ENCODE measurements at places on chromosomes 4 and X.

DNA sequence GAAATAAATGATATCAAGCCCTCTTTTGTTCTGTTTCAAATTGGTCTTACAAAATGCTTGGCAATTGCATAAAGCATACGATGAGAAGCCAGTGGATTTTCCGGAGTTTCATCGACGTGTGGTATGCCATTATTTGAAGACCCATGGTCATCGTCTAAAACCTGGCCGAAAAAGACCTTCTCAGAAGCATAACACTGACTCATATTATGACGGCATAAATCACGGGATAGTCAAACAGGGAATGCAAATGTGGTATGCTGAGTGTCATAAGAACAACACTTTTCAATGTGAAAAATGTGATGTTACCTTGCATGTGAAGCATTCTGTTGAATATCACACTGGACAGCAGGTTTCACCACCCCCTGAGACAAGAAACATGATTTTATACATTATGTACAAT, 695.2 kb downstream of the GRXCR1 start:
- DNase-seq: no peak

DNA sequence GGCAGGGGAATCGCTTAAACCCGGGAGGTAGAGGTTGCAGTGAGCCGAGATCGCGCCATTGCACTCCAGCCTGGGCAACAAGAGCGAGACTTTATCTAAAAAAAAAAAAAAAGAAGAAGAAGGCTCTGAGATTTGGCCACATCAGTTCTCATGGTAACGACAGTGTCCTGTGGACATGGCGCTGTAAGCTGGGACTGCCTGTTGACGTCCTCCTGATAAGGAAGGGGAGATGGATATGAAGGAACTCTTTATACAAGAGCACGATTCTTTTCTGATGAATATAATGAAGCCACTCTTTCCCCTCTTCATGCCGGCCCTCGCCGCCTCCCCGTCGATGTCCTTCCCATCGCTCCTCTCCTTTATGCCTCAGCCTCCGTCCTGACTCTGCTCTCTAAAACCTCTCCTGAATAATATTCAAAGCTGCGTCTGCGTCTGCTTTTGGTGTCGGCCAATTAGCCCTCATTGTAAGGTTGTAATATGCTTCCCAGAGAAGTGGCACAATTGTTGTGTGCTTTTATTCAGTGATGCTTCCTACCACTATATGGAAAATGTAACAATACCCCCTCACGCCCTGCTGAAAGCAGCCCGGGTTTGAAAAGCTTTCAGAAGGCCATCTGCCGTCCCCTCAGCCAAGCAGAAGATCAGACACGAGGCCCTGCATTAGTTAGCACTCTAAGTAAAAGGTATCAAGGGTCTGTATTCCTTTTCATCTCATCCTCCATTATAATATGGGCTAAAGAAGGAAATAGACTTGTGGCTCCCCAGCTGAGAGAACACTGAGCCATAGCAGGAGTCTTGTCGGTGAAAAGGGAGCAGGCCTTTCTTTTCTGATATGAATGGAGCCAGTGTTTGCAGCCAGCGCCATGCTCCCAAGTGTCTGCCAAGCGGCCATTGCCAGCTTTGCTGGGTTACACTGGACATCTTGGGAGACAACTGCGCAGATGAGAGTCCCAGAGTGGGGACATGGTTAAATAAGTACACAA, 22.1 kb upstream of the SCOC start:
- no peak for DNase-seq

DNA sequence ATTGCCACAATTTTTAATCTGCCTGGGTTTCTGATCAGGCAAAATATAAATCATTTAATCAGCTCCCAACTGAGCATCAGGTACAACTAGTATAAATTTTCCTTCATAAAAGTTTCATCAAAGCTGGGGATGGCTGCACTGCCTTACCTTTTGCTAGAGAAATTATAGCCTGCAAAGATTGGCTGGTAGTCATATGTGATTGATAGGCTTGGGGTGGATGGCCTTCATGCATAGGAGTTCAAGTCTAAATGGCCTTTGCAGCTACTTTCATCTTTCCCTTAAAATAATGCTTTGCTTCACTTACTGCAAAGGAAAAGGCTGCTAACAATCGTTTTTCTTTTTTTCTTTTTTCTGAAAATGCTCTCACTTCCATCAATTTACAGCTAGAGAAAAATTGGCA, 739.7 kb downstream of the CENPC start:
- DNase-seq: no peak

- DNase-seq: no peak
Measured at GRCh38 chr4:188138227-188138626, 1.0 kb upstream of the TRIML1 start.

DNA sequence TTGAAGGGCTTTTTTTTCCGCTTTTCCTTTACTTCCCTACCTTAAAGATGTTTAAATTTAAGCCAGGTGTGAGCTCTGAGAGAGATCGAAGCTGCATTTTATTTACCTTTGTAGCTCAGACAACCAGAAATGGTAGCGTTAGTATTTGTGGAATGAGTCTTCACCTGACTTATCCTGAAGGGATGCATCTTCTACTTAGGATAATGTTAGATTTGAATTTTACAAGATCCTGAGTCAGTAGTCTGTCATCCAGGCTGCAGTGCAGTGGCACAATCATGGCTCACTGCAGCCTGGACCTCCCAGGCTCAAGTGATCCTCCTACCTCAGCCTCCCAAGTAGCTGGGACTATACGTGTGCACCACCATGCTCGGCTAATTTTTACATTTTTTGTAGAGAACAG, 26.2 kb downstream of the TMSB4X start:
- no peak for DNase-seq

- DNase-seq: no peak
Measured at GRCh38 chrX:72100051-72100755, 31.5 kb downstream of the RTL5 start.

GRCh38 chr4:17296921-17297890, 214.7 kb downstream of the QDPR start:
- no peak for DNase-seq

GRCh38 chr4:17595471-17596005, 18.5 kb downstream of the LAP3 start:
- no peak for DNase-seq

DNA sequence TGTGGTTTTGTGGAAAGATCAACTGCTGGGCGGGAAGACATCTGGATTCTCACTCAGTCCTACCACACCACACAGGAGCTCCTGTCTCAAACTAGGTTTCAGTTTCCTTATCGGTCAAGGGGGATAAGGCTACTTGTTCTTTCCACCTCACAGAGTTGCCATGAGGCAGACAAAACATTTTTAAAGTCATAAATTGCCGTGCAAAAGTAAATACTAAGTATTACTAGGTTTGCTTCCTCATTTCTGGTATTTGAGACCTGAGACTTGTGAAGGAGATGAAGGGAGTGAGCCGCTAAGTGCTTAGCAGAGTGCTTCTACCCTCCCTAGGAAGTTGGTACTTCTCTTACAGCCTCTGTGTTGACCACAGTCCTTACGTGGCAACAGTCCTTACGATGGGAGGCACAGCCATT, 1.5 kb downstream of the LAP3 start:
- no peak for DNase-seq

- DNase-seq: no peak
Measured at GRCh38 chr4:160864253-160864652, 1299.5 kb downstream of the FSTL5 start.

- DNase-seq: no peak
Measured at GRCh38 chrX:121010218-121010617, 24.7 kb upstream of the CT47A1 start.

DNA sequence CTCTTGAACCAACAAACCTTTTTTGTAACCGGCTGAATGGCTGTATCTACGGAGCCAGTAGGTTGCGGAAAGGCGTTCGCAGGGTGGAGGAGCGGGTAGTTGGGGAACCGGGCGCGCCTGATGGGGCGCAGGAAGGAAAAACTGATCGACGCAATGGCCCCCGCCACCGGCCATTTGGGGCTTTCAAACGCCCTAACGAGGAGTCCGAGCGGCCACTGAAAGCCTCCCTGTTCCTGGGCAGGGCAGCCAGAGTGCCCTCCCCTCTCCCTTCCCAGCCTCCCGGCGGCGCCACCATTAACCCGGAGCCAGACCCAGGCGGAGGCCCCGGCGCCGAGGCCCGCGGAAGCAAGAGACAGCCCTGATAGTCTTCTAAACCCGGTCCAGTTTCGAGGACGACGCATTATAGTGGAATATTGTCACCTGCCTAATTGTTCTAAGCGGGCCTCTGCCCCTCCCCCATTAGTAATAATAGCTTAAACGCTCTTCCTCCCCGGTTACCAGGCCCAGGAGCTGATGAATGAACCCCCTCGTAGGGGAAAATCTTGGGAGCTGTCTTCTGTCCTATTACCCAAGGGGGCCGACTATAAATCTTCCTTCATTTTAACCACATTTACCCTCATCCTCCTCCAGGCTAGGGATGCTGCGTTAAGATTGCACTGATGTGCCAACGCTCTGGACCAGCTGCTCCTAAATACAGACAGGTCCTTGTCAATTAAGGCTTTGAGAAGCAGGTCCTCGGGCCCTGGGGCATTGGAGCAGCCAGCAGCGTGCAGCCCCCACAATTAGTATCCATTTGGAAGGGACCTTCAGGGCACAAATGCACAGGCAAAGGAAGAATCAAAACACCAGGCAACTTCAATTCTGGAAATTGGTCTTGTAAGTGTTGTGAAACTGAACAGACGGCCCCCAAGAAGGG, 61.6 kb upstream of the TMEM33 start:
- DNase-seq: no peak

- no peak for DNase-seq
Measured at GRCh38 chr4:25654971-25655963, at the start of gene SLC34A2. Gene SLC34A2 (plus strand): TSS chr4:25655851. CDS start chr4:25662501, 6,650 bp downstream.

- no peak for DNase-seq
Measured at GRCh38 chrX:5730556-5730955, 498.1 kb downstream of the NLGN4X start.

DNA sequence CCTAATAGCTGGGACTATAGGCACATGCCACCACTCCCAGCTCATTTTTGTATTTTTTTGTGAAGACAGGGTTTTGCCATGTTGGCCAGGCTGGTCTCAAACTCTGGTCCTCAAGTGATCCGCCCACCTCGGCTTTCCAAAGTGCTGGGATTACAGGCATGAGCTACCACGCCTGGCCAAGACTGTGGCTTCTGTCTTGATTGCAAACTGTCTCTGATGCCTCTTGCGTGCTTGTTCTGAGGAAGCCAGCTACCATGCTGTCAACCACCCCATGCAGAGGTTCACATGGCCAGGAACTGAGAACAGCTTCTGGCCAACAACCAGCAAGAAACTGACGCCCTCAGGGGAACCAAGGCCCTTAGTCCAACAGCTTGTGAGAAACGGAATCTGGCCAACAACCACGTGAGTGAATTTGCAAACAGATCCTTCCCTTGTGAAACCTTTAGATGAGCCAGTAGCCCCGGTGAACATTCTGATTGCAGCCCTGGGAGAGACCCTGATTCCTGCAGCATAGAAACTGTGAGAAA, 71.2 kb downstream of the SUPT20HL2 start:
- no peak for DNase-seq

DNA sequence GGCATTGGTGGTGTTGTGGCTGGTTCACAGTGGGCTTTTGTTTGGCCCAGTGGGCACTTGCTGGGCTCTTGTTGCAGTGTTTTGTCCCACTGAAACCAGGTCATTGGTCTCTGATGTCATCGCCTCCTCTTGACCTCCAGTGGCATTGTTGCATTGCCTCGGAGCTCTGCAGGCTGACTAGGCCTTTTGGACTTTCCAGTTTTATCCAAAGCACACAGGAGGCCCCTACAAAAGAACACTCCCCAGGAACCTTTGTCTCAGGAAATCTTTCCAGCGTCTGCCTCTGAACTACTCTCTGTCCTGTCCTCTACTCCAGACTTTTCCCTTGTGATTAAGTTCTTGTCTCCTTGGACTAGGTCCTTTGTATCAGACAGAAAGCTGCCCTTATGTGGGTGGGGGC, 54.8 kb downstream of the COQ2 start:
- DNase-seq: no peak

DNA sequence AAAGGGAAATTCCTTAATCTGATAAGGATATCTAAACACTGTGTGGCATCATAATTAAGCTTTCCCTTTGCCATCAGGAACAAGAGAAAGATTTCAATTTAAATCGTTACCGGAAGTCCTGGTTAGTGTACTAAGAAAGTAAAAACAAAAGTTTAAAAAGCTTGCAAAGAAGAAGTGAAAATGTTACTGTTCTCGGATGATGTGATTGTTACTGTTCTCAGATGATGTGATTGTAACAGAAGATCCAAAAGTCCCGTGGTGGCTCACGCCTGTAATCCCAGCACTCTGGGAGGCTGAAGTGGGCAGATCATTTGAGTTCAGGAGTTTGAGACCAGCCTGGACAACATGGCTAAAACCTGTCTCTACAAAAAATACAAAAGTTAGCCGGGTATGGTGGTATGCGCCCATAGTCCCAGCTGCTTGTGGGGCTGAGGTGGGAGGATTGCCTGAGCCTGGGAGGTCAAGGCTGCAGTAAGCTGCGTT, 62.5 kb downstream of the RGS12 start:
- DNase-seq: no peak

DNA sequence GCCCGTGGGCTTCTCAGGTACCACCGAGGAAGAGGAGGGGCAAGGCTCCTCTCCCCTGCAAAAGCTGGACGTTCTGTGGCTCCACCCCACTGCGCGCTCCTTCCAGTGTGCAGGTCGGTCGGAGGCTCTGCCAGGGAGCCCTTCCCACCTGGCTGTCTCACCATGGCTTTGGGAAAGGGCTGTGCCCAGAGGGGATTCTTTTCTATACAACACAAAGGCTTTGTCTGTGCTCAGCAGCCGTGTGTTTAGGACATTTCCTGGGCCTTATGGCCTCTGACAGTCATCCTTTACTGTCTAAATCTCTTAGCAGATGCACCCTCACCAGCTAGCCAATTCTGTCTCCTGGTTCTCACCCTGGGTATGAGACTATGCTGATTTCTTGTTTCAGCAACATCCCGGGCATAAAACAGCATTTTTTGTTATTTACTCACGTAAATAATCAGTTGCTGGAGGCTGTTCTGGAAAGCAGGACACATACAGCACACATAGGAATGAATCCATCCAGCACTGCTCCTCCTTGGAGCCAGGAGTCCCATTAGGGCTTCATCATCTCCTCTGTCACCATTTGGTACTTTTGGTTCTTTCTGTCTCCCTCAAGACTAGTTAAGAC, 20.4 kb upstream of the ATXN3L start:
- no peak for DNase-seq

DNA sequence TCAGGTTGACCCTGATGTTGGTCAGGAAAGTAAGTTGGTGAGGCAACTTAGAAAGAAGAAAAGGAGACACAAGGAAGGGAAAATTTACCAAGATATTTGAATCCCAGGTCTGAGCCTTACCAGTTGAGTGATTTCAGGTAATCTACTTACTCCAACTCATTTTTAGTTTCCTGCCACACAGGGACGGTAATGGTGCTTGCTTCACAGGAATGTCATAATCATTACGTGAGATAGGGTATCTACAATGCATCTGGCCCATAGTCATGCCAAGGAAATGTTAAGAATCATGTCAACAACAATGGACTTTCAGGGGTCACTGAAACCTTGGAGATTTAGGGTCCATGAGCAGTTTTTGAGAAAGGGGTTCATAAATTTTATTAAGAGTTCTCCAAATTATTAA, 195.4 kb upstream of the HHIP start:
- no peak for DNase-seq

Data from activated CD4-positive, CD25-positive, alpha-beta regulatory T cell (primary cell).